ENCODE measurements at places on chromosomes 4 and X.

- no peak for DNase-seq
Observed at GRCh38 chr4:109025471-109026076, 262.7 kb upstream of the ETNPPL start.

GRCh38 chr4:24103434-24104157, 213.7 kb upstream of the PPARGC1A start:
- no peak for DNase-seq

DNA sequence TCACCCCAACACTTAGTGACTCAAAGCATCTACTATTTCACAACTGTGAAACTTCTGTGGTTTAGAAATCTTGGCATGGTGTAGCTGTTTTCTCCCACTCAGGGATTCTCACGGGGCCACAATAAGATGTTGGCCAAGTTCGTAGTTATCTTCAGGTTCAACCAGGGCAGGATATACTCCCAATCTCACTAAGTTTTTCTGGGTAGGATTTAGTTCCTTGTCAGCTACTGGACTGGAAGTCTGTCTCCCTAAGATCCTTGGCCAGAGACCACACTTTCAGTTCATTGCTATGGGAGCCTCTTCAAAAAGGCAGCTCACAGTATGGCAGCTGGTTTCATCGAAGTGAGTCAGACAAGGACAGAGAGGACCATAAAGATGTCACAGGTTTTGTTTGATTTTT, 111.7 kb upstream of the PDHA2 start:
- DNase-seq = no peak

- DNase-seq = no peak
Observed at GRCh38 chrX:68939868-68940267, 111.0 kb downstream of the EFNB1 start.

DNA sequence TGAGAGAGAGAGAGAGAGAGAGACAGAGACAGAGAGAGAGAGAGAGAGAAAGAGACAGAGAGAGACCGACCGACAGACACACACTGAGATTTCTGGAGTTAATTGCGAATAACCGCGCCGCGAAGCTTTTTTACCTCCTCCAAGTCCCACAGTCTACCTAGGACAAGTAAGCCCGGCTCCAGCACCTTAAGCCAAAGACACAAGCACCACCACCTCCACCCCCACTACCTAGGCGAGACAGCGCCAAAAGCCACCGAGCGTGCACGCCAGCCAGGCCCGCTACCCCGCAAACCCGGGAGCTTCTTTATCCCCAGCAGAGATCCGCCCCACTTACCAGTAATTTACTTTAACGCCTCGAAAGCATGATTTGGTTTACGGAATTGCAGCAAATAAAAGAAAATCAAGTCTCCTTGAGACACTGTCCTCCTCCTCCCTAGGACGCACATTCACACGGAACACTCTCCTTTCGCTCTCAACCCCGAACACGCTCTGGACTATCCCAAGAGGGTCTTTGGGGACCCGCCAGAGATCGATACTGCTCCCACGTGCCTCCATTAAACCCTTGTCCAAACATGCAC, 649.6 kb upstream of the DIPK2B start:
- no peak for DNase-seq

GRCh38 chr4:145380123-145380522, 101.5 kb upstream of the SMAD1 start:
- no peak for DNase-seq

DNA sequence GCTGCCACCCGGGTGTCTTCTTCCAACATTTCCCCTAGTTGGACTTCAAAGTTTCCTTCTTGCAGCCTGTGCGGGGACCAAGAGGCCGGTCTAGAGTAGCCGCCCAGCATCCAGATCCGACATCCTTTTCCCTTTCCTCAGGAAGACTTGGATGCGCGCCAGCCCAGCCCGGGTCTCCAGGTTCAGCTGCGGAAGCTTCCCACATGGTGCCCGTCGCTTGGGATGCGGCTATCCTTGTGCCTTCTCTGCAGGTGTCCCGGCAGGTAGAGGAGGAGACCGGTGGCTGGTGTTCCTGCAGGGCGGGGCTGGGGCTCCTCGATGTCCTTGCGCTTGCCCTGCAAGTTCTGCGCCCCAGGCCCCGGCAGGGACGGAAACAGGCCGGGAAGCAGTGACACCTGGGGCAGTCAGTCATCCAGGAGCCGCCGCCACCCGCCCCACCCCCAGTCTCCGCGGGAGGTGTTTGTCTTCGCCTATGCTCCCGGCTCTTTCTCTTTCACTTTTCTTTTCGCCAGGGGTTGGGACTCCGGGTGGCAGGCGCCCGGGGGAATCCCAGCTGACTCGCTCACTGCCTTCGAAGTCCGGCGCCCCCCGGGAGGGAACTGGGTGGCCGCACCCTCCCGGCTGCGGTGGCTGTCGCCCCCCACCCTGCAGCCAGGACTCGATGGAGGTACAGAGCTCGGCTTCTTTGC, at the start of gene IL15:
IL15 (plus strand) TSS at position 502 of the 689 bp plus-strand sequence. CDS start 82,882 bp downstream, outside the sequence.
- DNase-seq = peak; percentile 26

DNA sequence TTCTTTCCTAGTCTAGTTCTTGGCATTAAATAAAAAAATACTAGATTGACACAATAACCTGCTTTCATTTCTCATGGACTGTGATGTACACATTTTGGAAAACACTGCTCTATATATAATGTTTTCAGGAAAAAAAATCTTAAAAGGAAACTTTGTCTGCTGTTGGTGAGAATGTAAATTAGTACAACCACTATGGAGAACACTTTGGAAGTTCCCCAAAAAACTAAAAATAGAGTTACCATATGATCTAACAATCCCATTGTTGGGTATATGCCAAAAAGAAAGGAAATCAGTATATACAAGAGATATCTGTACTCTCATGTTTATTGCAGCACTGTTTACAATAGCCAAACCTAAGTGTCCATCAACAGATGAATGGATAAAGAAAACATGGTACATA, 202.3 kb downstream of the PPP3CA start:
- DNase-seq = no peak

- DNase-seq = no peak
Observed at GRCh38 chr4:85717847-85718246, 242.9 kb downstream of the ARHGAP24 start.

- DNase-seq = no peak
Observed at GRCh38 chr4:73992050-73992449, 4.1 kb upstream of the PPBP start.

GRCh38 chr4:40164459-40164858, 32.4 kb upstream of the RHOH start:
- no peak for DNase-seq

- DNase-seq = no peak
Observed at GRCh38 chr4:169315530-169316343, 45.0 kb upstream of the SH3RF1 start.

DNA sequence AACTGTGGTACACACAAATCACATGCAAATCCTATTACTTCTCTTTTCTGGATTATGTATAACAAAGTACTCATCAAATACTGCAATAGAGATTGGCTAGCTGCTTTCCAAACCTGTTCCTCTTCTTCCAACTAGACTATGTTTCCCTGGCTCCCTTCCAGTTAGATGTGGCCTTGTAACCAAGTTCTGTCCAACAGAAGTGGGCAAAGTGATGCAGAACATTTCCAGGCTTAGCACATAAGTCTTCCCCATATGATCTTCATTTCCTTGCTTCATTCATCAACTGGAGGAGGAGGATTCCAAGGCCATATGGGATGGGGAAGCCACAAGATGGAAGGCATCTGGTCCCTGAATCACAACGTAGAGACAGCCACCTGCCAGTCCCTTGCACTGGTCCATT, 8.0 kb downstream of the SLC9A7 start:
- no peak for DNase-seq

DNA sequence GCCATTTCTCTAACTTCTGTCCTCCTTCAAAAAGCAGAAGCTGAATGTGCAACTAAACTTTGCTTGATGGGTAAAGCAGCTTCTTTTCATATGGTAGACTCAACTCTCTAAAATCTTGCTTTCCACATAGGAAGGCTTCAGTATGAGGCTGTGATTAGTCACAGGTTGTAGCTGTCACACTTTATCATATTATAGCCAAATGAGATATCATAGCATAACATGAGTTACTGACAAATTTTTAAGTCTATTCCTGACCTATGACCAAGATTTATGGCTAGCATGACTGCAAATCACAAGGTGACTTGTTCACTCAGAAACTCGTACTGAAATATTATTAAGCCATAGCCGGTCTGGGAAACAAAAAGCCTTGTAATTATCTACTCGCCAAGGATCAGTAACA, 998.6 kb downstream of the RPA4 start:
- DNase-seq = no peak

DNA sequence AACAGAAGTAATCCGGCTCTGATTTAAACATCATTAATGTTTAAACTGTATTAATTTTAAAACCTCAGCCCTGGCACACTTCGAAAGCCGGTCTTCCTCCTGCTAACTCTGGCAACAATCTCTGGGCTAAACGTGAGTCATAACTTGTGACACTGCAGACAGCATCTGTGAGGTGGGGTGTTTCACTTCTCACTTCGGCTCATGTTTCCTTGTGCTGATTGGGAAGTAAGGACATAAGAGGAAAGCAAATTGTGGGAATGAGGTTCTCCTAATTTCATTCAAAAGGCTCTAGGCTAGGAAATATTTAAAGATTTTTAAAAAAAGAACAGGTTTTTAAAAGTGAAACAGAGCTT, 139.9 kb upstream of the USP9X start:
- DNase-seq = no peak

DNA sequence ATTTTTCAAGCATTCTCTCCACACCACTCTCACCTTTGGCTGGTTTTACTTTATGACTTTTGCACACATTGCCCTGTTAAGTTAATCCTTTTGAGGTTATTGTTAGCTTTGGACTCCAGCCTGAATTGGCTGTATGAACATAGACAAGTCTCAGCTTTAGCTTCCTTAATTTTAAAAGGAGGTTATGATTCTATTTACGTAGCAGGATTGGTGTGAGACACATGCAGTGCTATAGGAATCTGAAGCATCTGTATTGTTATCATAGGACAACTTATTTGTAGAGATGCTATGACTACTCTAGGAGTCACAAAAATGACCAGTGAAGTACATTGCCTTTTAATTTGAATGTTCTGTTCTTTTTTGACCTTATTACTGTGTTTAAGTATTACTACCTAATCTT, 15.7 kb downstream of the PGAM4 start:
- DNase-seq = no peak

GRCh38 chr4:94216394-94216793, 8.7 kb downstream of the SMARCAD1 start:
- no peak for DNase-seq

GRCh38 chrX:17674601-17675000, 62.7 kb upstream of the SCML1 start:
- DNase-seq = no peak

DNA sequence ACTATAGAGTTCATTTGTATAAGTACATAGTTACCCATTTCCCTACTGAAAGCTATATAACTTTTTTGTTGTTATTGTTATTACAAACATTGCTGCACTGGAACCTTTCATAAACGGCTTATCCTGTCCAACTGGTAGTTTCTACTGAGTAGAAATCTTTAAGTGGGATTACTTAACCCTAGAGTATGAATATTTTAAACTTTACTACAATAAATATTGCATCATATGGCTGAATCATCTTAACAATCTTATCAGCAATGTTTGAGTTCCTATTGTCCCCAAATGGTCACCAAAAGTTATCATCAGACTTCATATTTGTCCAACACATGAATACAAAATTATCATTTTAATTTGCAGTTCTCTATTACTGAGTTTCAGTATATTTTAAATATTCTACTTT, 40.5 kb downstream of the LCORL start:
- DNase-seq = no peak

DNA sequence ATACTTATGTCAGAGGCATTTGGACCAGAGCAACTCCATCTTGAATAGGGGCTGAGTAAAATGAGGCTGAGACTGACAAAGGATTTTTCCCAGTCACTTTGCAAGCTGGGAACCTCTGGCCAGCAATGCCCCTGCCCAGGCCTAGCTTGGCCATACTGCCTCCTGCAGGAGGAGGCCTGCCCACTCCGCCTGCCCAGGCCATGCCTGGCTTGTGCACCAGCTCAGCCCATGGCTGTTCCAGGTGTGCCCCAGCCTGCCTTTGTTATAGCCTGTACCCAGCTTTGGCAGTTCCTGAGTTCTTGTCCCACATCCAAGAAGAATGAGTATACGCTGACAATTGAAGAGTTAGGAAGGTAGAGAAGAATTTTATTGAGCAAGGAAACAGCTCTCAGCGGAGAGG, 176.1 kb downstream of the AASDH start:
- no peak for DNase-seq

DNA sequence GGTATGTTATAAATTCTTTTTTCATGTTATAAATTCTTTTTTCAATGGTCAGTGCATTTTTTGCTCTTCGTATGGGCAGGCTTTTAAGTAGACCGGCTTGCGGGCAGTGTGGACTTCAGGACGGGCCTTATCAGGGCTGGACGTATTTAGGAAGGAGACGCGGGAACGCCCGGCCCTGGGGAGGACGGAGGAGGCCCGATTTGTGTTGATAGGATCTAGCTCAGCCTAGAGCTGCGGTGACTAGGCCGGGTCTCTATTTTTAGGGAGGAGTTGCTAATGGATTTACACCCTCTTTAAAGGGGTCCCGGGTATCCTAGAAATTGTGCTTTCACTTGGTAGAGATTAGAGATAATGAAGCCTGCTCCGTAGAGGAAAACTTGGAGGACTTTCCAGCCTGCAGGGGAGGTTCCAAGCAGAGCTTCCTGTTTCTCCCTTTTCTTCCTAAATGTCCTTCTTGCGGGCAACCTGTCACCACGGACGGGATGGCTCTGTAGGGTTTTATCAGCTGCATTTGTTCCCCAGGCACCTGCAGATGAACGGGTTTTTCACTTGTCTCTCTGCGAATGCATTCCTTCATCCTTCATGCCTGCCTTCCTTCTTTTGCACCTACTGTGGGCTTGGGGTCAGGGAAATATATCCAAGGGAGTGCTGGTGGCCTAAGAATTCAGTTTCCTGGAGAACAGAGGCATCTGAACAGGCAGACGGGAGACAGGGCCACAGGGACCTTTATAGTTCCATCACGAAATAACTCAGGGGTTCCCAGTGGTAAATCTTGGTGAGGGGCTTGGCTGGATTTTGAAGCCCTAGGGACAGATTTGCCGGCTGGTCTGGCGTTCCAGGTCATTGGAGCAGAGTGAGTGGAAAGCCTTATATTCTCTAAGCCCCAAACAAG, 1.4 kb downstream of the CD99 start:
- no peak for DNase-seq

GRCh38 chrX:150664290-150664689, 28.9 kb upstream of the MTMR1 start:
- no peak for DNase-seq

- no peak for DNase-seq
Observed at GRCh38 chr4:74330295-74330750, 22.1 kb downstream of the EPGN start.

DNA sequence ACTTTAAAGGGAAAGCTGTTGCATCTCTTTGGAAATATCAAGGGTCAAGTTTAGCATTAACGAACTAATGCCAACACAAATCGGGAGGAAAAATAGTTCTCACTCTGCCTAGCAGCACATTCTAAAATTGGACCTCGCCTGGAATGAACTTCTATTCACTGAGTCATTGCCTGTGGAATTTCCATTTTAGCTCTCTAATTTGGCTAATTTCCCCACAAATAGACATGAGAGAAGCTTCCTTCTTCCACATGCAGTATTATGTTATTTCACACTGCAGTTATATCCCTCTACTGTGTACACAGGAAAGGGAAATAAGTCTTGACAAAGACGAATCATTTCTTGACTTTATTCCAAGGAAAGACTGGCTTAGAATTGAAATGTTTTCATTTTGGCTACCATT, 9.3 kb downstream of the ZXDA start:
- no peak for DNase-seq

All from stimulated activated CD8-positive, alpha-beta memory T cell treated with anti-CD3 and anti-CD28 coated beads, Interleukin-4, amount 100 ng/mL, for 4 hours (primary cell).